ENCODE measurements at places on chromosomes 6 and 20.

DNA sequence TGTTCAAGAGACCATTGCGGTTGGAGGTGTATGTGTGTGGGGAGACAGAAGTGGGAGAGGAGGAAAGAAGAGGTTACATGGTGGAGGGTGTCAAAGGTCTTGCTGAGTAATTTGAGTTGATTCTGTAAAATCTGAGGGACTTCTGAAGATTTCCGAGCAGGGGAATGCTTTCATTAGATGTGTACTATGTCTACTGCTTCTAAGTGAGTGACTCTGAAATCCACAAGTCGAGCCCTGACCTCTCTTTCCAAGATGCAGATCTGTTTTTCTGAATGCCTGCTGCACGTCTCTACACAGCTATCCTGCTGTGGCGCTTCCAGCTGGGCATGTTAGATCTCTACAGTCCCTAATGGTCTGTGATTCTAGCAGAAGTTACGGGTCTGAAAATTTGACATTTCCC lies 209.8 kb downstream of the ATXN1 start:
- DNase-seq, result no peak

GRCh38 chr6:170555305-170555704 lies 1.1 kb downstream of the TBP start:
- no peak for DNase-seq

GRCh38 chr6:125987026-125987617 lies 782 bp downstream of the TRMT11 start:
- DNase-seq, result peak; percentile 16

DNA sequence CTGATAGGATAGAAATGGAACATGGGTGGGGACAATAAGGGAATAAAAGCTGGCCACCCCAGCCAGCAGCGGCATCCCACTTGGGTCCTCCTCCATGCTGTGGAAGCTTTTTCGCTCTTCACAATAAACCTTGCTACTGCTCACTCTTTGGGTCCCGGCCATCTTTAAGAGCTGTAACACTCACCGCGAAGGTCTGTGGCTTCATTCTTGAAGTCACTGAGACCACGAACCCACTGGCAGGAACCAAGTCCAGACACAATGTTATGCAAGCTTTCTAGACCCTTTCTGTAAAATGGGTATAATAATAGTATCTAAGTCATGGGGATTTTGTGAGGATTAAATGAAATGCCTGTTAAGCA lies 48.9 kb upstream of the EZR start:
- no peak for DNase-seq

DNA sequence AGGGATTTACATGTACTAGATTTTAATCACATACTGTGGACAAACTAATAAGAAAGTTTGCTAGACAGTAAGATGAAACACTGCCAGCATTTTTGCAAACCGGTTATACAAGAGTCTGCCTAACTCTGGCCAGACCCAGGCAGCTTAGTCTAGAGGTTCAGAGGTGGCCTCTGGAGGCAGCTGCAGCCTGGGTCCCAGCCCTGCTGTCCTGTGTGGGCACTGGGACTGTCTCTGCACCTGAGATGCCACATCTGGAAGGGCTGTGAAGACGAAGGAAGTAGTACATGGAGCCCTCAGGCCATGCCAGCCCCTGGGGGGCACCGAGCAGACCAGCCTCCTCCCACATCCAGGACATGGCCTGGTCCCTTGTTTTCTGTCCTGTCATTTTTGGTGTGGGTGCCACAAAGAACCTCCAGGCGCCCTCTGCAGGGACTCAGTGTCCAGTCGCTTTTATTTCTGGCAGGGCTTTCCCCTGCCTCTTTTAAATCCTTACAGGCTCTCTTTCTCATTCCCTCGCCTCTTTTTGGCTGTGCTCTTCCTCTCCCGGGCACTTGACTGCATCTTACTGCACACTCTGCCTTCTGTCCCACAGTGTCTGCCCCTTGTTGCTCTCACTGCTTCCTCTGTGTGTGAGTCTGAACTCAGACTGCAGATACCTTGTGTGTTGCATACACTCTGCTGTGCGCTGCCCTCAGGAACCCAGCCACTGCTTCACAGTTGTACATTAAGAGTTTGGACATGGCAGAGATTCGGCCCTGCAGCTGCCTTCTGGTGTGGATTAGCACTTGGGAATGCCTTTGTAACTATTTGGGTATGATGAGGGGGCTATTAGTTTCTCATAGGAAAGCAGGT lies 216.7 kb downstream of the ZDHHC14 start:
- DNase-seq, result peak; percentile 51
